ENCODE measurements at places on chromosomes 11 and 22. TPM values are rescaled to one million over a fixed set of nuclear protein-coding genes. Genes with fewer than 3 reads are reported as not detected.

DNA sequence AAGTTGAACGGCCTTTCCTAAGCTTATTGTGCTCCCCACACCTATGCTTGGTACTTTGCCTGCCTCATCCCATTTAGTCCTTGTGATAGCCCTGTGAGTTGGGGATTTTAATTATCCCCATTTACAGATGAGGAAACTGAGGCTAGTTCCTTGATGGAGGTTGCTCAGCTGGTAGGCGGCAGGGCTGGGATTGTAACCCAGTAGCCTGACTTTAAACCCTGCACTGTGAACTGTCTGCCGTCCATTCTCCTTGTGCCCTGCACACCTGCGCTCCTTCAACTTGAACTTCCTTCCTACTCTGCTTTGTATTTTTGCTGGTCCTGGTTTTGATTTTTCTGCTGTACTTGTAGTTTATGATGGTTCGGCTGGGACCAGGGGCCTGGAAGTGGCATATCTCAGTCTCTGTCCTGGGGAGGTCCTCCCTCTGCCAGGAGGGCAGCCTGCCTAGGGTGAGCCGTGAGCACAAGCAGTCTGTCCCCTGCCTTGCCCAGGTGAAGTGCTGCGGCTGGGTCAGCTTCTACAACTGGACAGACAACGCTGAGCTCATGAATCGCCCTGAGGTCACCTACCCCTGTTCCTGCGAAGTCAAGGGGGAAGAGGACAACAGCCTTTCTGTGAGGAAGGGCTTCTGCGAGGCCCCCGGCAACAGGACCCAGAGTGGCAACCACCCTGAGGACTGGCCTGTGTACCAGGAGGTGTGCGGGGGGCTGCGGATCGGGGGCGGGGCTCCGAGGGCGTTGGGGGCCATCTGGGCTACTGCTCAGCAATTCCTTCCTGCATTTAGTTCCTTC lies 52.4 kb downstream of the CD82 start:
- no peak for DNase-seq

- peak; percentile 65 for DNase-seq
Measured at GRCh38 chr22:20583471-20583922, 76.1 kb downstream of the MED15 start.

The DDIAS gene
- polyA plus RNA-seq: 0.55 TPM

The ZNF214 gene
- 0.23 TPM for polyA plus RNA-seq

DNA sequence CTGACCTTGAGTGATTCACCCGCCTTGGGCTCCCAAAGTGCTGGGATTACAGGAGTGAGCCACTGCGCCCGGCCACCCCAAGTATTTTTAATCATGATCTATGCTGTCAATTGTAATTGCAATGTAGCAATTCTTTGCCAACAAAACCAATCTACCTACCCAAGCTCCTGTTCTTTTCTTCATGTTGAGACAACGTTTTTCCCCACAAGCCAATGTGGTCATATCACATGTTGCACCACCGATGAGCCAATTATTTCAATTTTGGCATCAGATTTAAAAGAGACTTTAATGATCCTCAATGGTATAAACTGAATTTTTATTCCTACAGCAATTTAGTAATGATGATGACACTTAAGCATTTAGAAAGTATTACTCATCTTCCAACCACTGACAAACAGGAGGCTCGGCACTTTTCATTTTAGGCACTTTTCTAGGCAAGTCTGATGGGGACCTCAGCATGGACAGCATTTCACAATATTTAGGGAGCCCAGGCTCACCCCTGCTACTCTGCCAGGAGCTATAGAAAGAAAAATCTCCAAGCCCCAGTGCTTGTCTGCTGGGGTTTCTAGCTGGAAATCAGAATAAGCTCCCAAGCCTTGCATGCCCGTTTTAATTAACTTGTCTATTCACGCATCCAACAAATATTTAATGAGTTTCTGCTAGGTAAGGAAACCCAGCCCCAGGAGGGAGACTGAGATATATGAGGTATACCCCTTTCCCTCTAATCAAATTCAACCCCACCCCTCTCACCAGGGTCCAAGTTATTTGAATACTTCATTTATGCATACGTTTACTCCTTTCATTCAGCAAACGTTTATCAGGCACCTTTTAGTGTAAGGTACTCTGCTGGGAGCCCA lies 291.4 kb downstream of the ST3GAL4 start:
- no peak for DNase-seq

GRCh38 chr11:78350646-78351165 lies 66.9 kb downstream of the GAB2 start:
- peak; percentile 70 for DNase-seq

The MS4A7 gene
- polyA plus RNA-seq: 3.5 TPM

The SORL1 gene
- 0.72 TPM for polyA plus RNA-seq

DNA sequence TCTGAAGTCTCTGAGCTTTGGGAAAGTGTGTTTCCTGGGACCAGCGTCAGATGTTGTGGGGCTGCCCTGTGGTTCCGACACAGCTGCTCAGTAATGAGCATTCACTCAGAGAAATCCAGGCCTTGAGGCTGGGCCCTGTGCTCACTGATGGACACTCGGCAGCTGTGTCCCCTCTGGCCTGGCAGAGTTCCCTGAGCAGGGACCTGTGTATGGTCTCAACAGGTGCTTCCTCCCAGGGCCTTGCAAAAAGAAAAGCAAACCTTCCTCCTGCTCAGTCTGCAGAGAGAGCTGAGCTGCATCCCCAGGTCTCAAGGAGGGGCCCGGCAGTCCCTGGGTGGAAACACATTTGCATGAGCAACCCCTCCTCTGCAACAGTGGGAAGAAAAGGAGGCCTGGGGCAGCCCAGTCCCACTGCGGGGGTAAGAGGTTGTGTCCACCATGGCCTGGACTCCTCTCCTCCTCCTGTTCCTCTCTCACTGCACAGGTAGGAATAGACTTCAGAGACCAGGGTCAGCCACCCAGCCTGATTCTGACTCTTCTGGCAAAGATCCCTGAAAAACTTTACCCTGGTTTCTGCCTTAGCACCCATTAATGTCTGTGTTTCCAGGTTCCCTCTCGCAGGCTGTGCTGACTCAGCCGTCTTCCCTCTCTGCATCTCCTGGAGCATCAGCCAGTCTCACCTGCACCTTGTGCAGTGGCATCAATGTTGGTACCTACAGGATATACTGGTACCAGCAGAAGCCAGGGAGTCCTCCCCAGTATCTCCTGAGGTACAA lies 131.2 kb downstream of the VPREB1 start:
- DNase-seq: no peak

DNA sequence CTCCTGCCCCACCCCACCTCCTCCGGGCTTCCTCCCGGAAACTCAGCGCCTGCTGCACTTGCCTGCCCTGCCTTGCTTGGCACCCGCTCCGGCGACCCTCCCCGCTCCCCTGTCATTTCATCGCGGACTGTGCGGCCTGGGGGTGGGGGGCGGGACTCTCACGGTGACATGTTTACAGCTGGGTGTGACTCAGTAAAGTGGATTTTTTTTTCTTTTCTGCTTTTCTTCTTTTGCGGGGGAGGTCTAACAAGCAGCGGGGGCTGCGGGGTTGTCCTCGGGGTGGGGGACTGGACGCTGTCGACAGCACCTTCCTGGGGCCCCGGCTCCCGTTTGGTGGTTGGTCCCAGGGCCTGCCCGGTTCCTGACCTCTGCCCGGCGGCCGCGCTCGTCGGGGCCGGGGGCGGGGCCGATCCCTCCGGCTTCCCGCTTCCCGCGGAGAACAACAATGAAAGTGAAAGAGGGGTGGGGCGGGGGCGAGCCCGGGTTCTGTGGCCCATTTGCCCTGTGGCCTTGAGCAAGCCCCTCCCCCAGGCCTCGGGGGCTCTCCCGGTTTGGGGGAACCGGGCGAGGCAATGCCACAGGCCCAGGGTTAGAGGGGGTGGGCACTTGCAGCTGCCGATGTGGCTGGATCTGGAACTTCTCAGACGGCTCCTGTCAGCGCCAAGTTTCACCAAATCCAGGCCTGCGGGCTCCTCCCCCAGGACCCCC lies 975 bp upstream of the MDK start:
- peak; percentile 75 for DNase-seq

DNA sequence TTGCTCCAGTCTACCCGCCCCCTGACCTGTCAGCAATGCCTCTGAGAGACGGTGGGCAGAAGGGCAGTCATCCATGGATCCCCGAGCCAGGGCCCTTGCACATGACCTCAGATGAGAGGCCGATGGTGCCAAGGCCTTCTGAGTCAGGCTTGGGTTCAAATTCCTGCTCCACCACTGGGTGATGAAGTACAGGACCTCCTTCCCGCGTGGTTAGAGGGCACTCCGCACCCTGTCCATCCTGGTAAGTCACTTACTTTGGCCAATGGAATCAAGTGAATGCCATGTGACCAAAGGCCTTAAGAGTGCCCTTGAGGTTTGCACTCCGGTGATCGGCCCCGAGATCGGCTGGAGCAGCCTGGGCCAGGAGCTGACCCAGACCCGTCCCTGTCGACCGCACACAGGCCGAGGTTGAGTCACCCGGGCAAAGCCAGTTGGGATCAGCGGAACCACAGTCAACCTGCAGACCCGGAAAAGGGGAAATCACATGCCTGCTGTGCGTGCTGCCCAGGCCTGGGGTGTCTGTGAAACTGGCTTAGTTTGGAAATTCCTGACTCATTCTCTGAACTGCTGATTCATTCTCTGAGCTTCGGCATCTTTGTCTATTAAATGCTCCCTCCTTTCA lies 48.9 kb downstream of the RTL6 start:
- no peak for DNase-seq

The SLC22A12 gene
- not detected for polyA plus RNA-seq

GRCh38 chr11:30131535-30131934 lies 99.3 kb upstream of the FSHB start:
- no peak for DNase-seq

The CXCR5 gene
- 0.25 TPM for polyA plus RNA-seq

- no peak for DNase-seq
Measured at GRCh38 chr22:32328306-32329201, 29.1 kb upstream of the RFPL3 start.

The XKR3 gene
- not detected for polyA plus RNA-seq

The MAML2 gene
- 1.8 TPM for polyA plus RNA-seq

DNA sequence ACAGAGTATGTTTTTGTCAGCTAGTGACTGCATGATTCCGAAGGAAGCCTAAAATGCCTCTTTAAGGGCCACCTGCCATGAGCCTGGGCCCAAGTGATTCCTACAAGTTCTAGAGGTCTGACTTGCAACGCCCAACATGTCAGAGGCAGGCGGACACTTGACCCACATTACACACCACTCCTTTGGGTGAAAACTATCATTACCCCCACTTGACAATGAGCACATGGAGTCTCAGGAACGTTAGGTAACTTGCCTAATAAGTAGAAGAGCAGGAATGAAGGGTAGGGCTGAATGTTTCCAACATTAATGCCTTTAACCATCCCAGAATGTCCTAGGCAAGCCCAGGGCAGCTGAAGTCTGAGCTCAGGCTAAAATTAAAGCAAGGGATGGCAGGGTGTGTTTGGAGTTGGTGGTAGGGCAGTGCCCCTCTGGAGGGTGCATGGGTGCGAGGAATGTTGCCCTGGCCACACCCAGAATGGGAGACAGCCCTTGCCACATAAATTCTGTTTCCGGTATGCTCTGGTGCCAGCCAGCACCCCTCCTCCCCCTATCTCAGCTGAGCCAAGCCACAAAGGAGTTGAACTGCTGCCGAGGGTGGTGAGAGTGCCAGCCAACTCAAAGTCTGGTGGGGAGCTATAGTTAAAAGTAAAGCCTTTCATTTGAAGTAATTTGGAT lies 2.5 kb downstream of the PLAAT2 start:
- DNase-seq: no peak

- DNase-seq: no peak
Measured at GRCh38 chr11:111944139-111944538, 7.0 kb downstream of the DIXDC1 start.

DNA sequence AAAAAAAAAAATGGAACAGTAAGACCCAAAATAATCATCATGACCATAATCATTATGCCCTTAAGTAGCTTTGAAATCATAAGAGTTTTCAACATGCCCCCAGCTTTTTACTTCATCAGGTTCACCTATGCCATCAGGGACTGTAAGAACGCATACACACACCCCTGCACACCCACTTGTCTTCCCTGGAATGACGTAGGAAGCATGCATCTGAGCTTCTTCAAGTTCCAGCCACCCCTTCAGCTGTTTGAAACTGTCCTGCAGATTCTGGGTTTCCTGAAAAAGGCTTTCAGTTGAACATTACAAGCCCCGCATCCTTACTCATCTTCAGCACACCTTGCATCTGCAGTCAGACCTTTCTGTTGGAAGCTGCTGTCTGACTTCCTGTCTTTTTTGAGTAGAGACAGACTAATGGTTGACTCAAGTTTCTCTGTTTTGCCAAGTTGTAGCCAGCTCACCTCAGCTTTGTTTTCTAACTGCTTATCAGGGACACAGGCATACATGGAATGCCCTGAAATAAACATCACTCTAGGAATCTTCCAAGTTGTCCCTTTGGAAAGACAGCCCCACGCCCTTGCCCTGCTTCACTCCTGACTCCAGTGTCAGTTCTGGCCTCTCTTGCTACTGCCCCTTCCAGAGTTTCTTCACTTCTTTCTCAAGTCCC lies 37.0 kb downstream of the ARHGAP1 start:
- no peak for DNase-seq

The ASCL2 gene
- polyA plus RNA-seq: not detected

The KRTAP5-7 gene
- polyA plus RNA-seq: not detected

GRCh38 chr11:12526789-12527188 lies 147.4 kb upstream of the TEAD1 start:
- DNase-seq: no peak

DNA sequence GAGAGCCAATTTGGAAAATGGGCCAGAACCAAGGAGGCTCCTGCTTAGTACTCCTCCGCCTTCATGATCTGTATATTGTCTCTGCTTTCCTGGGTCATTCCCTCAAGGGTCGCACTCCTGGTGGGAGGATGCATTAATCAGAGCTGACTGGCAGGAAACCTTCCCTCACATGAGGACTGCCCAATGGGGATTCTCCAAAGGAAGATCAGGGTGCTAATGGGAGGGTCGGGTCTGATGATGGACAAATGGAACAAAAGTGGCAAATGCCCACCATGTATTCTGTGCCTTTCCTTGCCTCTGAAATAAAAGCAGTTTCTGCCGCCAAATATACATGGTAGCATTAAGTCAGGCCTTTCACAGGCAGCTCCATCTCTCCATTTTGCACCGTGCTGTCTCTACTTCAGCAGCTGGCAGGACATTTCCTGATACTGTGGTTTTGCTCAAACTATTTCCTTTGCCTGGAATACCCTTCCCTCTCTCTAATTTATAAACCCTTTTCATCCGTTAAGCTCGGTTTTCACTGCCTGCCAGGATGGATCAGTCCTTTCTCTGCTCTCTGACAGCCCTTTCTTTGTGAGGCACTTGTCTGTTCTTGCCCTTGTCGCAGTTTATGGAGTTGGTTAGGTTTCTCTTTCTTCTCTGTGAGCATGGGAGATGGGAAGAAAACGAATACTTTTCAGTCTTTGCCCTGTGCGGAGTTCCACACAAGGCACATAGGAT lies 13.5 kb downstream of the SREBF2 start:
- DNase-seq: no peak

DNA sequence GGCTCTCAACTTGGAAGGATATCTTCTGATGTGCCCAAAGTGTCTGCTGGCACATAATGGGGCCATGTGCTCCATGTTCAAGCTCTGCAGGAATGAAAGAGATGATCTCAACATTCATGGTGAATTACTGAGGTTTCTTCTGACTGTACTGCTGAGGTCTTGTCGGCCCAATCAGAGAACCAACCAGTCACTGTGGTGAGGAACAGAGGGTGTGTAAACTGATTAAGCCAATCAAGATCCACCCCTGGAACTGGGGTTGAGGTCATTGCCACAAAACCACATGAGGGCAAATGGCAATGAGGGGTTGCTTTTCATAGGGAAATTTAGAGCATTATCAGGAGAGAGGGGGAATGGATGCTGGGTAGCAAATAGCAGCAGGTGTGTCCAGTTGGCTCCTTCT lies 152.3 kb upstream of the RAG2 start:
- DNase-seq: no peak

Data from heart left ventricle (tissue), 16 donors.